Stimulated activated CD4-positive, alpha-beta T cell treated with anti-CD3 and anti-CD28 coated beads, Interleukin-1b, Interleukin-23, amount 100 ng/mL, for 1 hour (primary cell): ENCODE measurements at places on chromosomes 3 and 15.

DNA sequence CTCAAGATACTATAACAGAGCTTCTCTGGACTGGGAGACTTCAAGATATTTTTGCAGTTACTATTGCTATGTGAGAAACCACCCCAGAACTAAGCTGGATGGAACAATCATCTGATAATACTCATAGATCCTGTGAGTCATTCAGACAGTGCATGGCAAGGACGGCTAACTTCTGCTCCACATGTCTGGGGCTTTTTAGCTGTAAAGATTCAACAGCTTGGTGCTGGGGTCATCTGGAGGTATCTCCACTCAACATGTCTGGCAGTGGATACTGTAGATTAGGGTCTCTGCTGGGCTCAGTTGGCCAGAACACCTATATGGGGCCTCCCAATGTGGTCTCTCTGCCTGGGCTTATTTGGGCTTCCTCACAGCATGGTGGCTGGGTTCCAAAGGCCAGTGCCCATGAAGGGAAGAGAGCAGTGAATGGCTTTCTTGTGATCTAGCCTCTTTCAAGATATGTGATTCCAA is 117.3 kb upstream of the SLC7A14 start:
- no peak for DNase-seq

GRCh38 chr15:72536506-72536905 is 62.4 kb downstream of the ARIH1 start:
- no peak for DNase-seq

DNA sequence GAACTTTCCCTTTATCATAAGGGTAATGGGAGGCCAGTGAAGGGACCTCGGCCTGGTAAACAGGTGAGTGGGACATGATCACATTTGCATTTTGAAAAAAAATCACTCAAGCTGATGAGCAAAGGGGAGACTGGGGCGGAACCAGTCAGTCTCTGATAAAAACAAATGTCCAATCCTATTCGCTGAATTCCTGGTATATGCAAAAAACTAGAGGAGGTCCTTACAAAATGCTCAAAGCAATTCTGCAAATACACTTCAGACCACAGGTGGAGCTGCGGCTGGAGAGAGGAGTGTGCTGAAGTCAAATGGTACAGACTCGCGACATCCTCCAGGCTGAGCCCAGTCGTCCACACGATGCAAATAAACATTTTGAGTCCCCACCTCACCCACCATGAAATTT is 166.7 kb downstream of the FOXP1 start:
- DNase-seq = no peak

GRCh38 chr3:43163895-43164493 is 58.1 kb upstream of the POMGNT2 start:
- no peak for DNase-seq

DNA sequence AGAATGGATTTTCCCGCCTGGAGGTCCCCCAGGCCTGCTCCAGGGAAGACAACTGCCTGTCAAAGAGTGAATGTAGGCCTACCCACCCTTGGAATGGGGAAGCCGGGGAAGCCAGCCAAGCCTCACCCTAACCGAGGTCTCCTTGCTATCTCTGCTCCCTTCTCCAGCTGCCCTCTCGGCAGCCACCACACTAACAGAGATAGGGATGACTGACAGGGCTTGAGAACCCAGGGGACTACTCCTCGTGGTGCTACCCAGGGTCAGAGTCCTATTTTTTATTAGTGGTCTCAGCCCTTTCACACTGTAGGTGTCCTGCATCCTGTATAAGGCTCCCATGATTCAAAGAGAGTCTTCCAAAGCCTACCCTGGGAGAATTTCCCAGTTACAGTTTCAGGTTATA is 160.6 kb upstream of the CHRM5 start:
- no peak for DNase-seq

DNA sequence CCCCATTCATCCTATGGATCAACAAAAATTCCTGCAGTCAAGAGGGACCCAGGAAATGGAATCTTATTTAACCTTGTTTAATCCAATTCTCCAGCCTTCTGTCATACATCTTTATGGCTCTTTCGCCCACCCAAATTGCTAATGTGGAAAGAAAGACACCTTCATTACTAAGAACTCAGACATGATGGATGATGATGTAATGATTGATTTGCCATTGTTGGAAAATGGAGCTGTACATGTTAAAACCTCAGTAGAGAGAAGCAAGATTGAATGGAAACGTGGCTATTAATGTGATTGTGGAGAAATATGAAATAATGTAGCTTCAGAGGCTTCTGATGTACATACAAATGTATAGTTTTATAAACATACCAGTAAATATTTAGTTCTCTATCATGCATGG is 15.7 kb upstream of the PTPRG start:
- DNase-seq = no peak

- DNase-seq = no peak
These were observed at the start of gene TMEM266 for GRCh38 chr15:76059320-76060117. TSS of gene TMEM266 (plus strand) at chr15:76059985. CDS start at chr15:76134264, 74,279 bp downstream.

- DNase-seq = no peak
These were observed 84.1 kb upstream of the PRR23C start for GRCh38 chr3:139128803-139129202.

GRCh38 chr3:4987538-4988296 is 8.5 kb downstream of the BHLHE40 start:
- no peak for DNase-seq

DNA sequence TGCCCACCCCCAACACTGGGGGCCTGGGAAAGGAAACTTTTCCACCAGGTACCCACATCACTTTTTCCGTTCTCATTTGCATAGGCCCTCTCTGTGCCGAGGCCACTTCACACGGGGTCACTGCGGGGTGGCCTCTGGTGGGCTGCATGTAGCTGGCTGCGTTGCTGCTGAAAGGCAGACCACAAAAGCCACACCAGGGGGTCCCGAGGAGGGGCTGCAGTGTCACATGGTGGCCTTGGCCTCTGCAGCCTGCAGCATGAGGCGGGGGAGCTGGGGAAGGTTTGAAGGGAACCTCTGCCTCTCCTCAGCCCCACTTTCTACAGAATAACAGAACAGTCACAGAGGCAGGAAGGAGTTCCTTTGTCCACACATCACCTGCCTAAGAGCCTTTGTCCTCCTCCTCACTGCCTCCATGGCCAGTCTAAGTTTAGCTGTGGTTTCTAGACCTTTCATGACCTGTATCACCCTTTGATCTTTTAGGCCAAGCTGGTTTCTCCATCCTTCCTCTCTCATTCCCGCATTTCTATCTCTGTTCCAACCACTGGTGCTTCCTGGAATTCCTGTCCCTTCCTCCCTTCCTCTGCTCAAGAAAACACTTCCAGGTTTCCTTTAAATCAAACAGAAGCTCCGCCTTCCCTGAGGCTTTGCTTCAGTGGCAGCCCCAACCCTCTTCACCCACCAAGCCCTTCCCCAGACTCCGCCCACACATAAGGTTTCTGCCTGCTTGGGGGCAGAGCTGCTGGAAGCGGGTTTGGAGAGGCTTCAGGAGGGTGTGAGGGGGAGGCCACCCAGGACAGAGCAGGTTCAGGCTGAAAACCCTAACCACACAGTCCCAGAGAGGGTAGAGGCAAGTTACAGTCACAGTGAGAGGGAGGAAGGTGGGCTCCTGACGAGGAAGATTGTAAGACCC is 150.7 kb upstream of the TLE3 start:
- no peak for DNase-seq

GRCh38 chr15:25671132-25671531 is 192.0 kb downstream of the ATP10A start:
- no peak for DNase-seq

DNA sequence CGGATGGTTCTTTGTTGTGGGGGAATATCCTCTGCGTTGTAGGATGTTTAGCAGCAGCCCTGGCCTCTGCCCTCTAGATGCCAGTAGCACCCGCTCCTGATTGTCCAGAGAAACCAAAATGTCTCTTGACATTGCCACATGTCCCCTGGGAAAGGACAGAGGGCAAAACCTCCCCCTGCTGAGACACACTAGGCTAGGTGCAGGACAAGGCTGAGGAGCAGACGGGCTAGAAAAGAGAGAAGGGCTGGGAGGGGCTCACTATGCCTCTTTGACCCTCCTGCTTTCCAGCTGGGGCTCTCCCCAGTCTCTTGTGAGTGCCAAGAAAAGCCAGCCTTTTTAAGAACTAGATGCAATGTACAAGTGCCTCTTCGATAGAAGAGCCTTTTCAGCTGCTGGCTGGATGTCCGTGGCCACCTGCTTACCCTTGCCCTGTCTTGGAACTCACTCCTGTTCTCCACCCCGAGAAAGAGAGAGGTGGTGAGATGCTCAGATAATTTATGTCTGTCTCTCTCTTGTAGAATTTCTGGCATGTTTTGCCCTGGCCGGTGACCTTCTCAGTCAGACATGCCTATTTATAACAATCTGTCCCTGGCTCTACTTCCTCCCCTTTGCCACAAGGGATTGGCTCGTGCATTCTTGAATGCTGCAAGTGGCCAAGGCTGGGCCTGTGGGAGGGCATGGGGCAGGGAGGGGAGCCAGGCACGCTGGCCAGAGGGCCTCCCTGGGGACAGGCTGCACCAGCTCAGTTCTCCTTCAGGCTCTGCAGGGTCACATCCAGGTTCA is 142.6 kb downstream of the RPLP1 start:
- DNase-seq = no peak

DNA sequence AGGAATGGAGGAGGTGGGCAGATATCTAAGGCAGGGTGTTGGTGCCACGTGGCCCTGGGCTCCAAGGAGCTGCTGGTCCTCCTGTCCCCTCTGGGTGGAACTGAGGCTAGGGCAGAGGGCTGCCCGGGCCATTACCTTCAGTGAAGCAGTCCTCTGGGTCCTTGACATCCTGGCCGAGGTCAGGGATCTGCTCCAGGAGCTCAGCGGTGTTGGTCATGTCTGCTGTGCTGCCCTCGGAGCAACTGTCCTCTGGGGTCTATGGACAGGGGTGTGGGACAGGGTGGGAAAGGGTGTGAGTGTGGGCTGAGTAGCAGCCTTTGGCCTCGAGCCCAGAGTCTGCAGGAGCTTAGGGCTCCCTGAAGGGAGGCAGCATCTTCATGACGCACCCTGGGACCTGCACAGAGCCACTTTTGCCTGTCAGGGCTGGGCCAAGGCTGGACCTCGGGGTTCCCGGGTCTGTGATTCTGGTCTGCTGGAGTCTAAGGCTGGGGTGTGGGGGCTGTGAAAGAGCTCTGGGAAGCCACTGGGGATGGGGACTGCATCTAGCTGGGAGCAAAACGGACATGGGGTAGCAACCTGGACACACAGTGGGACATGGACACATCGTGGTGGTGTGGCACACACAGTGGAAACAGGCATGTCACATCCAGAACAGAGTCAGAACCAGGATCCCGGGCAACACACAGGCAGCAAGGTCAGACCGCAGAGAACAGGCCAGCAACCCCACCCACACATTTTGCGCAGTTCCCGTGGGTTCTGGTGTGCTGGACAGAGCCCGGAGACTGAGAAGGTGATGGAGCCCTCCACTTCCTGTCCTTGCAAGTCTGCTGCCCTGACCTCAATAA is 72.7 kb downstream of the SCN5A start:
- DNase-seq = no peak

DNA sequence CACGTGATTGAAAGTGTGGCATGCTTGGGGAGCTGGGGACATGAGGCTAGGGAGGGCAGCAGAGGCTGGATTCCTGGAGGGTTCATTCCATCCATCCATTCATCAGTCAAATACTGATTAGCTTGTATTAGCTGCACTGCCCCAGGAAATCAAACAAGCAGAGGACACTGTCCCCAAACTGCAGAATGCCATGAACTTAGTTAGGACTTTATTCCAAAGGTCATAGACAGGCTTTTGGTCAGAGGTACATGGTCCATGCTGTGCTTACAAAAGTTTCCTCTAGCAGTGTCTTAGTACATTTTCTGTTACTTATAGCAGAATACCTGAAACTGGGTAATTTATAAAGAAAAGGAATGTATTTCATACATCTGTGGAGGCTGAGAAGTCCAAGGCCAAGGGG is 47.7 kb downstream of the LMCD1 start:
- DNase-seq = no peak

DNA sequence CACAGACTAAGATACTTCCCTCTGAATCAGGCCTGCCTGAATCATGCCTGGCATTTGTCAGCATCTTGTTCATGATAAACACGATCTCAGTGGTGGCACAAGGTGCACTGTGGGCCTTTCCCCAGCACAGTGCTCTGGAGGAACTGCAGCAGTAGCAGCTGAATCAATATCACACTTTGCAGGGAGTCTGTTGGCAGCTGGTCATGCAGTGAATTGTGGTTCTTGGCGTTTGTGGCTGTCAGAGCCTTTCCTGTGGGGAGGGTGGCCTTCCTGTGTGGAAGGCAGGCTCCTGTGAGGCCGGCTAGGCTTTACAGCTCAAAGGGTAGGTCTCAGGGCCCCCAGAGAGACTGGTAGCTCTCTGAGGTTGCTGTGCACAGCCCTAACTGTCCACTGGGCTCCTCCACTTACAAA is 54.4 kb upstream of the TLE3 start:
- DNase-seq = no peak
